ENCODE measurements at places on chromosomes 4 and X.

DNA sequence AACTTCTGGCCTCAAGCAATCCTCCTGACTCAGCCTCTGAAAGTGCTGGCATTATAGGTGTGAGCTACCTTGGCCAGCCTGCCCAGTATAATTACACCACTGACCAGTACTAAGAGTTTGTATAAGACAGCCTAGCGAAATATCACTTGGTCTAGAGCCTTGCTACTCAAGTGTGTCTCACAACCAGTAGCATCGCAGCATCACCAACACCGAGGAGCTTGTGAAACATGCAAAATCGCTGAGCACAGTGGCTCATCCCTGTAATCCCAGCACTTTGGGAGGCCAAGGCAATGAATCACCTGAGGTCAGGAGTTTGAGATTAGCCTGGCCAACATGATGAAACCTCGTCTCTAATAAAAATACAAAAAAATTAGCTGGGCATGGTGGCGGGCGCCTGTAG, 102.0 kb upstream of the GATB start:
- no peak for DNase-seq

- no peak for DNase-seq
These were observed 203.8 kb upstream of the PSAPL1 start for GRCh38 chr4:7638489-7638888.

DNA sequence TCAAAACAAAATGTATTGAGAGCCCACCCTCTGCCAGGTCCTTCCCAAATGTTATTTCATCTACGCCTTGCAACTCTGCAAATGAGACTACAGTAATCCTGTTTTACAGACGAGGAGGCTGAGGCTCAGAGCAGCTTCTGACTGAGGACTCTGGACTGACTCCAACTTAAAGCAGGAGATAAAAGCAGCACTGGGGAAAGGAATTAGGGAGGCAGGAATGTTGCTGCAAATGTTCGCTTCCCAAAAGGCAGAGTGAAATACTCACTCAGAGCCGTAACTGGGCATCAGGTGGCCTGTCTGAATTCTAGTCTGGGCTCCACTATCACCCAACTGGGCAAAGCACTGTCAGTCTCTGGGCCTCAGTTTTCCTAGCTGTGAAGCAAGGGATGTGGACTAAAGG, 94.7 kb upstream of the SRD5A3 start:
- no peak for DNase-seq

GRCh38 chr4:99714179-99714578, 56.6 kb upstream of the C4orf54 start:
- DNase-seq = no peak

DNA sequence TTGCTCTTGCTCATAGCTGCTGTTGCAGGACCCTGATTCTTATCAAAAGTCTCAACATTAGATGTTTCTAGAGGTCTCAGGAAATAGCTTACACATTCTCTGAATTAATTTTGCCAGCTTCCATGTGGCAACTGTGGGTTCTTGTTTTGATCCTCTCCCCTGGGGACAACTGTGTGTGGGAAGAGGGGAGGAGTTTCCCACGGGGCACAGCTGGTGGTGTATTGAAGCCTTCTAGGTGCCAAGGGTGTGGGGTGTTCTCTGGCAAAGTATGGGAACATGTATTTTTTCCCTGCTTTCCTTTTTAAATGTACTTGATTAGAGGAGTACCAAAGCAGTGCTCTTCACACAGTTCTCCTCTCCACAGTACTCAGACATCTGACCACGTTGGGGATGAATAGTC, 212.7 kb downstream of the RPA4 start:
- DNase-seq = no peak

GRCh38 chr4:109424093-109424841, 9.3 kb upstream of the SEC24B start:
- no peak for DNase-seq

DNA sequence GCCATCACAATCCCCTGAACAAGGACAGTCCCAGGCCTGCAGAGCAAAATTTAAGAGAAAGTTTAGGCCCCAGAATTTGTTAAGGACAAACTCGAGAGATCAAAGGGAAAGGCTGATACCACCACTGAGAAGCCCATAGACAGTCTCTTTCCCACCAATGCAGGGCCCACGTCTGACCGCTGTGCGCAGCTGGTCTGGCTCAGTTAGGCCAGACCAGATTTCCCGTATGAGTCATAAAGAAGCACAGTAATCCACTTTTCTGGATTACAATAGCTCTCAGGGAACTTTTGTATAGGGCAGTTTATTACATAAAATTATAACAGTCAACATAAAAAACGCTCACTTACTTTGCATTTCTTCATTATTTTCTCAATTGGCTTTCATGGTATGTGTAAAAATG, 259.5 kb downstream of the RCHY1 start:
- DNase-seq = no peak

- DNase-seq = no peak
These were observed 3.3 kb downstream of the ITIH6 start for GRCh38 chrX:54794795-54795194.
